ENCODE measurements at places on chromosomes 7 and 10.

GRCh38 chr10:124977648-124978375 is 35.9 kb downstream of the ZRANB1 start:
- no peak for DNase-seq

GRCh38 chr7:33101906-33102305 is 7.3 kb downstream of the RP9 start:
- DNase-seq: no peak

DNA sequence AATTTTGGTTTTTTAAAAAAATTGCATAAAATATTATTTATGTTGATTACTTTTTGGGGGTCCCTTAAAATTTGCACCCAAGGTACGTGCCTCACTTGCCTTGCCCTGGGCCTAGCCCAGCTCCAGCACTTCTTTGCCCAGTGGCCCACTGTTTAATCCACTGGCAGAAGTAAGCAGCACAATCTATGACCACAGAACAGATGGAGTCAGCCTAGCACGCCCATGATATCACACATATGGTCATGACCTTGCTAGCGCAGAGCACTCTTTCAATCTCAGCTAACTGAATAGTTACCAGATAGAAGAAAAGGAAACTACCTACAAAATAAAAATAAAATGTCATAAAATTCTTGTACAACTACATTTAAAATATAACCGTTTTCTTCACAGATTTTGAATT is 5.6 kb downstream of the OGA start:
- DNase-seq: no peak

DNA sequence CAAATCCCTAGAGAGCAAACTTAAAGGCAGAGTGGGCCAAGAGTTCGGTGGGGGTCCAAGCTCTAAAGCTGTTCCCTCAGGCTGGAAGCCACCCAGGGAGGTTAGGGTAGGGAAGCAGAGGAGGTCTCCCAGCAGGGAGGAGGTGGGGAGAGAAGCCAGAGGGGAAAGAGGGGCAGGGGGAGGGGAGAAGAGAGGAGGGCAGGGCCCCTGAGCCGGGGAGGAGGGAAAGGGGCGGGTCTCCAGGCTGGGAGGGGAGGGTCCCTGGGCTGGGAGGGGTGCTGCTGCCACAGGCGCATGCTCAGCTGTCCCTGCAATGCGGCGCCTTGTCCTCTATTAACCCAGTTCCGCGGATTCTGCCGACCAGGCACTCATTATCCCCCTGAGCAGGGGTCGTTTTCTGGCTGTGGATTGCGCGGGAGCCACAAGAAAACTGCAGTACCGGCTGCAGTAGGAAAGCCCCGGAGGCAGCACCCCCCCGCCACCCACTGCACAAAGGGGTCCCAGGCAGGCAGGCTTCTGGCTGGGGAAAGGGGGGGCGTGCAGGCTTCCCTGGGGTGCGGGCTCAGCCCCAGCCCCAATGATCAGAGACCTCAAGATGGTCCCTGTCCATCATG is 49.3 kb downstream of the CAMK2B start:
- no peak for DNase-seq

DNA sequence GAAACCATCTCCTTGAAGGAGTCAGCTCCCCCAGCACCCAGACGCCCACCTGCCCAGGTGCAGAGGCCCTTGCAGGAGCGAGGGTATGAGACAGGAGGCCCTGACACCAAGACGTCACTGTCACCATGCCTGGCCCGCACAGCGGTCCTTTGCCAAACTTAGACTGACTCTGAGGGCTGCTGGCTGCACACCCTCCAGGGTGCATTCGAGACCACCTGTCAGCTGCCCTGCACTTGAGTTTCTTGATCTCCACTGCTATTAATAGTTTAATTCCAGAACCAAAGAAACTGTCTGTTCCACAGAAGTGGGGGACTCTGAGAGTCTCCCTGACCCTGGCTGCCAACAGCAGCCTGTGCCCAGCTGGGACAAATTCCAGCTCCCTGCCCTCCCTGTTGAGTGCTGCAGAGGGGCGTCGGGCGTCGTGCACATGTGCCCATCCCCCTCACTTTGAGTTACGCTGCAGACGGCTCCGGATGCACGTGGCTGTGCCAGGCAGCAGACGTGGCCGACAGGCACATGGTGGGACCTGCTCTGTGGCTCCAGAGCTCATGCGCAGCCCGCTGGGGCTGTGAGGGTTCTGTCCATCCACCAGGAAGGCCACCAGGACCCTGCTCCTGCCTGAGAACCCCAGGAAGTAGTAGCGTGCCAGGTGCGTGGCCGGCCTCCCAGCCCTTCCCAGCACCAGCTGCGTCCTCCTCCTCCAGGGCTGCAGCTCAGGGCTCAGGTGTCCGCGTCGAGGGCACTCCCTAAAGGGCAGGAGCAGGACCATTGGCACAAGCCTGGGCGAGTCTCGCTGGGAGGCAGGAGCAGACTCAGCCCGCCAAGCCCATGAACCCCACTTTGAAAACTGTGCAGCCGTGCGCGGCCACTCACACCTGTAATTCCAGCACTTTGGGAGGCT is 24.8 kb downstream of the ELFN1 start:
- no peak for DNase-seq

GRCh38 chr10:128998101-128998805 is 468.8 kb upstream of the MGMT start:
- DNase-seq: no peak

- DNase-seq: no peak
Measured at GRCh38 chr7:20114468-20114867, 102.7 kb downstream of the MACC1 start.

DNA sequence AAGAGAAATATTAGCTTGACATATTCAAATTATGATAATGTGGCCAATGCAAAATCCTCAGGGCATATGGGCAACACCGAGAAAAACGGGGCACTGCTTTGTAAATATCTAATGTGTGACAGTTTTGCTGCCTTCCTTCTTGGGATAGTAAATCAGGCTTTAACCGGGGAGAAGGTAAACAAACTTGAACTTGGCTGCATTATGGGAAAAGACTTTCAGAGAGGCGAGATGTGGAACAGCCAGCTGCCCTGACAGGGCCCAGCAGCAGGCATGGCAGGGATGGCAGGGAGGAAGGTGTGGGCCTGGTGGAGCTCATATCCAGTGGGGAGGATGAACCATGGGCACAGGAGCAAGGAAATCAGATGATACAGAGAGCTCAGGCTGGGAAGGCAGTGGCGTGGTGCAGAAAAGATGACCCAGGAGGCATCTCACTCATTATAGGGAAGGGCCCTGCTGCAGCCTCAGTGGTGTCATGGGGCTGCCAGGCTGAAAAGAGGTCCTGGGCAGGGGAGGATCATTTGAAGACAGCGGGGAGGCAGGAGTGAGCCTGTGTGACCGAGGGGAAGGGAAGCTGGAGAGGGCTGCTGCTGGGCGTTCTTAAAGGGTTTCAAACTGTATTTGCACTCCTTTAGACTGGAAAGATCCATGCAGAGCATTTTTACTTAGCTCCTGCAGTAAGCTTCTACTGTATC is 26.7 kb downstream of the CXCL12 start:
- DNase-seq: no peak

GRCh38 chr7:79876848-79877252 is 257.8 kb upstream of the GNAI1 start:
- DNase-seq: no peak

DNA sequence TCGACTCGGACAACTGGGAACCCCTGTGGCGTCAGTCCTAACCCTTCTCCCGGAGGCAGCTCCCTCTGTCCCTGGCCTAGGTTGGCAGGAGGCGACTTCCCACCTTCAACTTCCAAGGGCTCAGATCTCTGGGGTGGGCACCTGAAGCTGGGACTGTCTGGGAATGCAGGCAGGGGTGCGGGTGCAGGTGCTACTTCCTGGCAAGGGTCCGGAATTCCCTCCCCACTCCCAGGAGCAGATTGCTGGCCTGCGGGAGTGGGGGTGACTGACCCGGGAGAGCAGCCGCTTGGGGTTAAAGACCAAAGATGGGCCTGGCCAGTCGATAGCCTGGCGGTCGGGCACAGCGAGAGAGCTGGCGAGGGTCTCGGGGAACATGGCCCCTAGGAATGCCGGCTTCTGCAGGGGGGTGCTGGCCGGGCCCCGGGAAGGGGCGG is 387 bp downstream of the EPHA1 start:
- no peak for DNase-seq

DNA sequence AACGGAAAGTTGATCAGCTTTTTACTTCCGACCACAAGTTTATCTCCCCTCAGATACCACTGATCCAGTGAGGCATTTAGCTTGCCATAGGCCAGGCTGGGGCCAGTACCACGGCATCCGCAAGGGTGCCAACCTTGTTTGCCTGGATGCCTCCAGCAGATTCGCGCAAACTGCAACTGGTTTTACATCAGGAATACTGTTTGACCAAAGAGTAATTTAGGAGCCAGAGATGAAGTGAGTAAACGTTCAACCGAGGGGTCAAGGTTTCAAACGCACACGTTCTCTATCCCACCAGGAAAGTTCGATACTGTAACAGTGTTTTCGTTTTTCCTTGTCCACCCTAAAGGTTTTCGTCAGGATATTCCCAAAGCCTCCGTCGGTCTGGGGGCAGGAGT is 266 bp upstream of the MDFIC start:
- no peak for DNase-seq

DNA sequence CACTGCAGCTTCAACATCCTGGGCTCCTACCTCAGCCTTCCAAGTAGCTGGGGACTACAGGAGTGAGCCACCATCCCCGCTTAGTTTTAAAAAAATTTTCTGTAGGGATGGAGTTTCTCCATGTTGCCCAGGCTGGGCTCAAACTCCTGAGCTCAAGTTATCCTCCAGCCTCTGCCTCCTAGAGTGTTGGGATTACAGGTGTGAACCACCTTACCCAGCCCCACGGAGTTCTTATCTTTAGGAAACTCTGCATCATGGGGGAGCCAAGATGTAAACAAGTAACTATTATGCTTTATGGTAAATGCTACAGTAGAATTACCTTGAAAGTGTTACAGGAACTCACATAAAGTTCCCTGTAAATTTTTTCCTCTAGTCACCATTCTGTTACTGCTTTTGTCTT is 65.3 kb downstream of the PHTF2 start:
- no peak for DNase-seq

- DNase-seq: no peak
Measured at GRCh38 chr7:68009716-68010115, 1013.1 kb downstream of the TYW1 start.

GRCh38 chr7:66246554-66247171 is 41.5 kb downstream of the TPST1 start:
- no peak for DNase-seq

- no peak for DNase-seq
Measured at GRCh38 chr10:75280236-75280635, 44.5 kb upstream of the COMTD1 start.

- no peak for DNase-seq
Measured at GRCh38 chr10:12800302-12800701, 201.2 kb downstream of the CCDC3 start.

- no peak for DNase-seq
Measured at GRCh38 chr10:60823324-60823723, 45.0 kb downstream of the CDK1 start.

DNA sequence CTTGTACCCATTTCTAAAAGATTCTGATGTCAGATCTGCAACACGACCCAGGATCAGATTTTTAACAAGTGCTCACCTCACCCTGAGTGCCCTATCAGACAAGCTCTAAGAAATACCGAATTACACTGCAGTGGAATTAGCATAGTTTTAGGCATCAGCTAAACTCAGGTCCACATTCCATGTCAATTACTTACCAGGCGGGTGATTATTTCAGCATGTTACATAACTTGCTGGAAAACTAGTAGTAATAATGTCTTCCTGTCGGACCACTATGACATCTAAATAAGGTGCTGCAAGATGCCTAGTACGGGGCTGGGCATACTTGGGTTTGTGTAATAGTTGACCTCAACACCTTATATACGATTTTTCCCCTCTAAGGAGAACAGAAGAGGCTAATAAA is 21.0 kb downstream of the TRIL start:
- no peak for DNase-seq

- DNase-seq: no peak
Measured at GRCh38 chr10:95477175-95477520, 84.0 kb downstream of the SORBS1 start.

- no peak for DNase-seq
Measured at GRCh38 chr10:132136689-132137088, 50.1 kb upstream of the DPYSL4 start.

- peak; percentile 20 for DNase-seq
Measured at GRCh38 chr10:61901829-61902444, 438 bp downstream of the ARID5B start.

DNA sequence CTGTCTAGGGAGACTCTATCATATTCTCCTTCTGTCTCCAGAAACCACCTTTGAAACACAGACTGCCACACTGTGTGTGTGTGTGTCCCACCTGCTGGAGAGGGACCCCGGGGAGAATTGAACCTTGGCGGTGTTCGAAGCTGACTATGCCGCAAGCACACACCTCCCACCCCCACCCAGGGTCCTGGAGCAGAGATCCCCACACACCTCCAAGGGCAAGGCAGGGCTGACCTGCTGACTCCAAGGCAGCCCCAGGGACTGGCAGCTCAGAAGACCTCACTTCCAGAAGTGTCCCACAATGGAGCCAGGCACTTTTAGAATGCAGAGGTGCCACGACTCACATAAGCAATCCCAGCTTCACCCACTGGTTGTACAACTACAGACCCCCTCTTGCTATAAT is 13.1 kb downstream of the DRGX start:
- DNase-seq: no peak

DNA sequence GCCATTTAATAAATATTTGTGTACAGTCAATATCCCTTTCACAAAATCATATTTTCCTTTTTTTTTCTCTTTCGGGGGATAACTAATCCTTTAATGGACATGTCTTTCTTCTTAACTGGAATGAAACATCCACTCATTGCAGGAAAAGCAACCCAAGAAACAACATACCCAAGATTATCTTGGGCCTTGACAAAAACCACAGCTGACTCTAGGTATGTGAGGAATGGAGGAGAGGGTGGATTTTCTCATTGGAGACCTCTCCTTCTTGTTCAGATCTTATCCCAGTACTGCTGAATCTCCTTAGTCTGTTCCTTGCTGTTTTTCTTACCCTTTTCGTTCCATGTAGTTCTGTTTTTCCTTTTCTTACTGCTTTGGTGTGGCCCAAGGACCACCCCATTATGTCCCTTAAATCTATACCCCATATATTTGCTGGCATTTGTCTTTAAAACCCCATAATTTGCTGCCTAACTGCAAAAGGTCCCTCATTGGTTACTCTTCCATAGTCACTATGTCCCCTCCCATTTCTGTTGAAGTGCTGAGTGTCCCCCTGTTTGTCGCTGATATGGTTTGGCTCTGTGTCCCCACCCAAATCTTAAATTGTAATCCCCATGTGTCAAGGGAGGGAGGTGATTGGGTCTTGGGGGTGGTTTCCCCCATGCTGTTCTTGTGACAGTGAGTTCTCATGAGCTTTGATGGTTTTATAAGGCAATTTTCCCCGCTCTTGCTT is 6.8 kb upstream of the CDK6 start:
- no peak for DNase-seq
